ENCODE measurements at places on chromosomes 1 and 21. TPM values are rescaled to one million over a fixed set of nuclear protein-coding genes. Genes with fewer than 3 reads are reported as not detected.

DNA sequence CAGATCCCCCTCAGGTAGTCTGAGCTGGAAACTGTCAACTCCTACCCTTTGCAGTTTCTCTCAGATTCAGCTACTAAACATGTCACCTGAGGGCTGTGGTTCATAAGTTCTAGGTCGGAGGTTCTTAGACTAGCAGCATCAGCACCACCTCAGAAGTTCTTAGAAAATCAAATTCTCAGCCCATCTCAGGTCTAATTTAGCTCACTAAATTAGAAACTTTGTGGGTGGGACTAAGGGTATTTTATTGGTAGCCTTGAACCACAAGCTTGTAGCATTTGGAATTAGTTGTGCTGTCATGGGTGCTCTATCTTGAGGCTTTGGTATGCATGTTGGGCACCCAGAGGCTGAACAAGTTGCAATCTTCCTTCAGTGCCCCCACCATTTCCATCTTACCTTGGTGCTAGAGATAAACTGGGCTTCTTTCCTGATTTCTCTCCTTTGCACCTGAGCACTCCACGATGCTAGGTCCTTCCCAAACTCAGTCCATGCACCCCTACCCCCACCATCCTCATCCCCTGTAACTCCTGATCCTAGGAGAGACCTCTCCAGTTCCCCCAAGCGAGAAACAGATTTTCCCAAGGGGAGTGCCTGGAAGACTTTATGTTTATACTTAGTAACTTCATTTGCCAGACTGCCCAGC, 54.2 kb downstream of the S1PR1 start:
- no peak for DNase-seq

Gene GPR157
- 1.00 TPM for total RNA-seq

GRCh38 chr1:13570924-13571323, 12.7 kb upstream of the PDPN start:
- DNase-seq, result no peak

DNA sequence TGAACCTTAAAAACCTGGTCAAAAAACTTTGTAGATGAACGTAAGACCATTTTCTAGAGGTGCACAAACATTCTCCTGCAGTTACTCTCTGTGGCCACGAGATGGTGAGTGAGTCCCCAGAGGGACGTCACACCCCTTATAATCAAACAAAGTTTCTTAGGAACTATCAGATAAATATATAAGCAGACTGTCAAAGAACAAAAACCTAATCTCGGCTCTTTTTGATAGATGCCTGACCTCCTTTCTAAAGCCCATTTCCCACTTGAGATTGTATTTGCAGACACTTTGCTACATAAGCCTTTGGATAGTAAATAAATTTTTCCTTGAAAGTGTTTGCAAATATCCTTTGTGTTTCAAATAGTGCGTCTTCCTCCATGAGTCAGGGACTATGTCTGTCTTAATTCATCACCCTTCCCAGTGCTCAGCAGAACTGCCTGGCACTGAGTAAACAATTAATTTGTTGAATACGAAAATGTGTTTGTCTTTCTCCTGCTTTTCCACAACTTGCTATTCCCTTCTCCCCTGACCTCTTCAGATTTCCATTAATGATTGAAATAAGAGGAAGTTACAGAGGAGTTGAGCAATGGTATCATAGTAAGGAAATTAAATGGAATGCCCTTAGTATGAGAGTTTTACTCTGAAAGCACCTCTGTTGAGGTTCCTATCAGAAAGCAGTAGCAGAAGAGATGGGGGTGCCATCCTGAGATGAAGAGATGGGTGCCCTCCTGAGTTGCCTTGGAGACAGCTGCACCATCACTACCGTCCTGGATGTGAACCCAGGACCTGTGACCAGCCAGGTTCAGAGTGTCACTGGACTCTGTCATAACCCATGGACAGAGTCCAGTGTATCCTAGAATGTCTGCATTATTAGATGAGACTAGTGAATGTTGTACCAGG, 57.8 kb upstream of the RAVER2 start:
- DNase-seq, result peak; percentile 71

Gene F13B
- total RNA-seq, result not detected

DNA sequence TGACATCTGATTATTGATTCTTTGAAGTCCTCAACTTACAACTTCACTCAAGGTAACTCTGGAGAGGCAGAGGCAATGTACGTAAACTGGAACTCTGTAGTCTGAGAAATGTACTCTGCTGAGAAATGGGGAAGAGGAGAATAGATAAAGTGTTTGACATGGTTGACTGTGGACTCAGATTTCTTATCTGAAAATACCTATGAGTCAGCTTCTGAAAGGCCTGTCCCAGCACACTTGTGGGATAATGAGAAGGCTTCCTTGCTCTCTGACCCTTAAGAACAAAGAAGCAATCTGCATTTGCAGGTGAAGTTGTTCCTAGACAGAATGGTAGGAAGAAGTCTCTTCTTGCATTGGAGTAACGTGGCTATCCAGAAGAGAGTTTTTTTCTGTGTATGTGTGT, 1573.5 kb downstream of the BRINP3 start:
- no peak for DNase-seq

DNA sequence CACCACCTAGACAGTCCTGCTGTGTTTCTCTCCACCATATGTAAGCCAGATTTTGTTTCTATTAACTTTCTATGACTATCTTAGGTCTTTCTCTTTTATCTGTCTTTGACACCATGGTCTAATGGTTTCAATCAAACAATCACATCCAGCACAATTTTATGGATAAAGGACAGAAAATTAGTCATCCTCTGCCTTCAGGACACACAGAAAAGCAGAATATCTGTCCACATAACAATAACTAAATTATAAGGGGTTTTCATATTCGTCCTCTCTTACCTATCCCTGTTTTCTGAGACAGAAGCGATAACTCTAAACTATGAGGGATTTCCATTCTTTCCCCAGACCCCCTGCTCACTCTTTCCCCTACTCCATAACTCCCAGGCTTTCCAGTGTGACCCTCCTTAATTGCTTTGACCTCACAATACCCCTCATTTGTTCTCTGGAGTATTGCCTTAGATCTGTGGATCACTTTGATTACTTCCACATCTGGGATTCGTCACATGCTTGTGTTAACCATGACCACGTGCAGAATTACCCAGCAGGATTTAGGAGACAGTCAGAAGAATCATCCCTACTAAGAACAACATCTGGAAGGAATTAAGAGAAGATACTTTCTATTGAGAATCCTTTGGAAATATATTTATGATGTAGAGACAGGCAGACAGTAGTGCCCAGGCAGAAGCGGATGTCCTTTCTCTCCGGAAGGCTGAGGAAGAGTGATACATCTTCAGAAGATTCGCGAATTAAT, 108.2 kb upstream of the GREM2 start:
- no peak for DNase-seq

DNA sequence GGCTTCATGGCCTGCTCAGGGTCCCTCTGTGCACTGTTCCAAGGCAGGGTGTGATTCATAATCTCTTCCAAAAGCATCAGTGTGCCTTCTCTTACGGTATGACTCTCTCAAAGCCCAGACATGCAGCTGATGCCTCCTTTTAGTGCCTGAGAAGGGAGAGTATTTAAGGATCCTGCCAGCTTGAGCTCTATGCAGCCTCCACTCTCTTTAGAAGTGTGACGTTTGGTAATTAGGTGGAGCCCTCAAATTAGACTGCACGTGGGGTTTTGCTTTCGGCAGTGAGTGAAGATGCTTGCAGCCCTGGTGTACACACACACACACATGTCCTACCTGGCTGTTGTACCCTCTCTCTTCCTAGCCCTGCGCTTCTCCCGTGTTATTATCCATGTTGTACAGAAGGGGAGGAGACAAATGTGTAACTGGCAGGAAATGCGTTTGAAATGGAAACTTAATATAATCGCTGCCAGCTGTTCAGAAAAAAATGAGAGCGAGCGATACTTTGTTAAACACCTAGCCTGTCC, 2.6 kb upstream of the C1orf174 start:
- DNase-seq, result peak; percentile 63

Gene TFF2
- not detected for total RNA-seq

Gene PLEKHO1
- total RNA-seq, result 53.3 TPM

DNA sequence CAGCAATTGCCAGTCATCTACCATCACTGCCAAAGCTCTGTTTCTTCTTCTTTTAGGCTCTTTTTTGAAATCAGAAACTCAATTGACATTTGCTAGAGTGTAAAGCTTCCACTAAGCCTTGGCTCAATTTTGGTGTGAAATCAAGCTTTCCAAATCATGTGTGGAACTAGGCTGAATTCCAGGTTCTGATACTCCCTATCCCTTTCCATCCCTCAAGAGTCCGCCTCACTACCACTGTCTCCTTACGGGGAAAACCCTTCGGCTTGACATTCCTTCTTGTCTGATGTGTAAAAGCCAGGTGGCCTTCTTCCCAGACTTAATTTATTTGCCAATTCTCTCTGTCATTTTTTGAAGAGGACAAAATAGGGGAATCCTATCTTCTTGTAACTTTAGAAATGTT, 47.2 kb upstream of the PRMT6 start:
- DNase-seq, result no peak

GRCh38 chr1:87956750-87957149, 628.1 kb downstream of the LMO4 start:
- no peak for DNase-seq

Gene ADCY10
- total RNA-seq, result not detected

DNA sequence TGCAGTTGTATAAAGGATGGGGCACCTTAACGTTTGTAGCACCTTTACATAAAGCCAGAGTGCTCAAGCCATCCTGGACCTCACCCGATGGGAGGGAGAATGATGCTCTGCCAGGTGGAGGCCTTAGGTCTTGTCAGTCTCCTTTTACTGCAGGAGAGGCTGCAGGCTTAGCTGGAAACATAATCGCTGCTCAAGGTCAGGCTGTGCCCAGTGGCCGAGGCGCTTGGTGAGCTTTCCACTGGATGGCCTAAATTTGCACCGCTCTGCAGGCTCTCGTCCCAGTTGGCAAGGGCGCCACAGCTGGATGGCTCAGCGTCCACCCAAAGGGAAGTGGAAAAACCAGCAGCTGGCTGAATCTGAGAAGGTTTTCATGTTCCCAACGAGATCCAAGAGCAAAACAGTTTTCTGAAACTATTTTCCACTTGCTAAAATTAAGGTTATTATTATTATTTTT, 438.9 kb downstream of the CAMTA1 start:
- no peak for DNase-seq

DNA sequence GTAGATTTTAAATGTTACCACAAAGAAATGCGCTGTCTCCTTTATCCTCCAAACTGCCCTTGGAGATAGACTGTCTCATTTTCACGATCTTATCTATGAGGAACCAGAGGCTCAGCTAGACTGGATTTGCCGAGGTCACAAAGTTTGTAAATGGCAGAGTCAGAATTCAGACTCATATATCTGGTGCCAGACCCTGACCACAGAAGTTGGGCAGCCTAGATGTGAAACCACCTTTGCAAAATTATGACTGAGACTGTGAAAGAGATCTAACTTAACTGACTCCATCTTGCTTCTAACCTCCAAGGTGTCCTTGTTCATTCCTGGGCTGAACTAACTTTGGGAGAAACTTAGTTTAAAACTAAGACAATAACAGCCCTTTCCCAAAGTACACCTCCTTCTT, 14.1 kb downstream of the CNR2 start:
- DNase-seq, result no peak

DNA sequence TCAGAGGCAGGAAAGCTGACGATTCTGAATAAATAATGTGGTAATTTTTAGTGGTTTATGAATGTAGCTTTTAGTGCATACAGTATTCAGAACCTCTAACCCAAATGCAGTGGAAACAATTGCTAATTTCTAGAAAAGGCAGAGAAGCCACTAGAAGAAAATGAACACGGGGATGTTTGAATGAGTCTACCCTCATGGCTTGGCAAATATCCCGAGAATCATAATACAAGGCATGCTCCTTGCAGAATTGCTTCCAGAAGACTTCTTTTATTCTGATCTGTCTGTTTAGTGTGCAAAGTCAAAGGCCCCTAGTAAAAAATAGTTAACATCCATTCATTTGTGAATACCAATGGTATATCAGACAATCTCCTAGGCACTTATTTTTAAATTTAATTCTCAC, 246.8 kb downstream of the LMO4 start:
- DNase-seq, result no peak
